ENCODE measurements at places on chromosomes 12 and 14.

- no peak overlapping the region for H3K4me3 ChIP-seq
- H3K27me3 ChIP-seq, result no peaks in the 10 kb centered on the region
- DNase-seq, result no peak
- peaks cover 23% of the 10 kb centered on the region for H3K4me1 ChIP-seq
- H3K36me3 ChIP-seq, result no peaks in the 10 kb centered on the region
- no peak overlapping the region for H3K27ac ChIP-seq
Observed at GRCh38 chr12:89542912-89543592, 17.2 kb upstream of the POC1B start.

DNA sequence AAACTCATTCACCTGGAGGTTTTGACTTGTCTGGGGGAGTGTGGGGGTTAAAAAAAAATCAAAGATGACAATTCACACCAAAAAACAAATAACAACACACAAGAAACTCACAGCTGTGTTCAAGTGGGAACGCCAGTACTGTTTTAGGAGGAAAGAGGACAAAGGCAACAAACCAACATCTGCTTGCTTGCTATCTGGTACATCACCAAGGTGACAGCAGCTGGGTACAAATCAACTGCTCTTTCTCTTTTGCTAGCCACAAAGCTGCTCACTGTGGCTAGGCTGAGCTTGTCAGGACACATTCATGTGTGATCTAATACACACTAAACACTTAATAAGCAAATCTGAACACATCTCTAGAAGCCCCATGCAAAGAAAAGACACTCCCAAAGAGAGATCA lies 128.0 kb upstream of the RAP1B start:
- H3K27ac ChIP-seq, result peak overlapping the region; percentile 29
- no peaks in the 10 kb centered on the region for H3K36me3 ChIP-seq
- H3K4me1 ChIP-seq, result peaks cover 17% of the 10 kb centered on the region
- no peak for DNase-seq

DNA sequence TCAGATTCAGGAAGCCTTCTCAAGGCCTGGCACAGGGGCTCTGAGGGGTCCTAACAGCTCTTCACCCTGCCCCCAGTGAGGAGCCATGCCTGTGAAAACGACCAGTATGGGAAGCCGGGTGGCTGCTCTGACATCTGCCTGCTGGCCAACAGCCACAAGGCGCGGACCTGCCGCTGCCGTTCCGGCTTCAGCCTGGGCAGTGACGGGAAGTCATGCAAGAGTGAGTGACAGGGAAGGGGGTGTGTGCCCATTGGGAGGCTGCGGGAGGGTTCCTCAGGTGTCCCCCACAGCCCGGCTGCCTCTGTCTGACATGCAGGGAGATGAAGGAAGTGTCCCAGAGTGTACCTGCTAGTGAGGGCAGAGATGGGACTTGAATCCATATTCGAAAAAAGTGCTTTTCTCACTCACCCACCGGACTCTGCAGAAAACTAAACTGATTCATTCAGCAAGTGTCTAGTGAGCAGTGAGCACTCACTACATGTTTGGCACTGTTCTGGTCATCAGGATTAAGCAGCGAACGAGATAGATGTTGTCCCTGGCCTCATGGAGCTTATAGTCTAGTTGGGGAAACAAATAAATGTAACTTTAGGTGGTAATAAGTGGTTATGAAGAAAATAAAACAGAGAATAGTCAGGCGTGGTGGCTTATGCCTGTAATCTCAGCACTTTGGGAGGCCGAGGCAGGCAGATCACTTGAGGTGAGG lies 9.4 kb upstream of the LRP1-AS start:
- peaks cover 57% of the 10 kb centered on the region for H3K36me3 ChIP-seq
- peak; percentile 82 for DNase-seq
- H3K27ac ChIP-seq, result peak overlapping the region; percentile 8
- no peak overlapping the region for H3K4me3 ChIP-seq
- H3K4me1 ChIP-seq, result peaks cover 5% of the 10 kb centered on the region

GRCh38 chr12:14148489-14149270 lies 167.3 kb upstream of the GRIN2B start:
- H3K27ac ChIP-seq, result no peak overlapping the region
- no peaks in the 10 kb centered on the region for H3K27me3 ChIP-seq
- H3K36me3 ChIP-seq, result no peaks in the 10 kb centered on the region
- H3K4me3 ChIP-seq, result no peak overlapping the region
- no peak for DNase-seq
- peaks cover 5% of the 10 kb centered on the region for H3K4me1 ChIP-seq

DNA sequence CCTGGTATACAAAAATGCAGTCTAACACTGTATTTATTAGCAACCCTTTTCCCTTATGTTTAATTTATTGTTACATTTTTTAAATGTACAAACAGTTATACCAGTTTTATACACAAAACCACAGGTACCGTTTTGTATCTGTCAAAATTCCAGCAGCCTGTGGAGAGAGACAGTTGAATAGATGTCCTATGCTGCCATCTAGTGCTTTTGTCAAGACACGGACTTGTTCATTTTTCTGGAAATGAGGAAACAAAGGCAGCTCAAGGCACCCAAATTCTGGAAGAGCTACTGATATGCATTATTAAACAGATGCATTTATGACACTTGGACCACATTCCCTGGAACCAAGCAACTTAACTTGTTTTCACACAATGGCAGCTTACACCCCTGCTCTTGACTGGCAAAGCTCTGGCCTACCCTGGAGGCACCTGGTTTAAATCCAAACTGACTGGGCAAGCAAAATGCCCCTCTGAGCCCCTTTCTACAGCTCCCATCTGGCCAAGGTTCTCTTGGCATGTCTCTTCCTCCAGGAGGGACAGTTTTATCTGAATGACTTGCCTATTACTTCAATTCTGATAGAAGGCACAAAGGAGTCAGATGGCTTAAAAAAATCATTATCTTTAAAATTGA lies 286.9 kb upstream of the PRKD1 start:
- no peak overlapping the region for H3K27ac ChIP-seq
- H3K27me3 ChIP-seq, result no peaks in the 10 kb centered on the region
